H1 (cell line): ENCODE measurements at places on chromosomes 6 and 20.
A peak's percentile ranks its signal among the peaks of the same experiment; 100 is the strongest.

- DNase-seq, result no peak
These were observed 8.8 kb downstream of the TRIM27 start for GRCh38 chr6:28914941-28915340.

DNA sequence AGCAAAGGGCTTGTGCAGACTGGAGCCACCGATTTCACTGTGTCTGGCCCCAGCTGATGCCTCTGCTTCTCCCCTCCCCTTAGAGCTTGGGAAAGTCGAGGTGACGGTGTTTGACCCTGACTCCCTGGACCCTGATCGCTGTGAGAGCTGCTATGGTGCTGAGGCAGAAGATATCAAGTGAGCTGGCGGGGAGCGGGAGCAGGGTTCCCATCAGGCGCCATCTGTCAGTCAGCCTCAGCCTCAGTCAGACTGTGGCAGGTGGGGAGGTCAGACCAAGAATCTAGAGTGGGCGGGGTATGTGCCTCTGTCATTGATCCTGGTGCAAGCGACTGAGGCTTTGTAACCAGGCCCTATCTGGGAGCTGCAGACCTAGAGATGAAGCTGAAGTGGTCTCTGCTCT, 5.5 kb downstream of the ERGIC3 start:
- no peak for DNase-seq

DNA sequence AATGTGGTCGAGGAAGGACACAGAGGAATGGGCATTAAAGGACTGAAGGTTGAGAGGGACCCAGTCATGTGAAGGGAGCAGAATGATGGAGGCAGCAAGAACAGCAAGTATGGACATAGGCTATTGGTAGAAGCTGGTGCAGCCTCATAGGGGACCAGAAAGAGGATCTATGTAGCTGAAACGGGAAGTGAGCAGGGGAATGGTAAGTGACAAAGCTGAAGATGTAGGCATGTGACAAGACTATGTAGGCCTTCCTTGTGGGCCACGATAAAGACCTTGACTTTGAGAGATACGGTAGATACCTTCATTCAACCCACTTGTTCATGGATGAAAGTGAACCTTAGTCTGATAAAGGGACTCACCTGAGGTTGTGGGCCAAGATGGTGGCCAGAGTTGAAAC, 3.5 kb downstream of the CTNNBL1 start:
- no peak for DNase-seq

- DNase-seq, result peak; percentile 19
These were observed 73.6 kb downstream of the ERMARD start for GRCh38 chr6:169824848-169825557.

DNA sequence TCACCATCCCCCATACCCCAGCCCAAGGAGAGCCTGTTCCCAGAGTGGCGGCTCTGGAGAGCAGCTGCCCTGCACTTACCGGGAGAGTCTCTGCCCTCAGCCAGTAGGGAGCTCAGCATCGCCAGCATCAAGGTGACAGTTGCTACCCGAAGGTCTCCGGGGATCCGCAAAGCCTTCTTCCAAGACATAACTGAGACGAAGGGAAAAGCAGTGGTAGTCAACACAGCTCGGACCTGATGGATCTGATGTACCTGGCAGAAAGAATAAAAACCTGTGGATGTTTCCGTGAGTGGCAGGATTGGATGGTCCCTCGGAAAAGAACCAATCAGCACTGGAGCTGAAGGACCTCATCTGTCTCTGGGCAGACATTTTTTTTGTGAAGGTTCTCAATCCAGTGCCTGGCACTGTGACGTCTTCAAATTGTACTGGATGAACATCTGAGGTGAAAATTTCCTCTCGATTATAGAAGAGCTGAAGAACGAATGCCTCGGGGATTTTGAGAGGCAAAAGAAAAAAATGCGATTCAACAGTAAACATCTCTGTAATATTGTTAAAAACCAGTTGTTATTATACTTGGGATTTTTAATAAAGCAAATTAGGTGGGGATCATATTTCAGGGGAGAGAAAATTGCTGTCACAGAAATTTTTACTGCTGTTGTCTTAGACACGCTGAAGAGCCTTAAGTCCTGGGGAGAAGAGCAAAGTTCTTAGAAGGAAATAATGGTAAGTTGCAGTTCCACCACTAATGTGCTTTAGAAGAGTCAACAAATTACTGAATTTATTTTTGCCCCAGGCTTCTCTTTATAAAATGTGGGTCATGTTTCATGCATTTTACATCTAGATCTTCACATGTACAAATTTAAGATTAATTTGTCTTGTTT, at the start of gene HLA-DQB1:
HLA-DQB1 (minus strand) TSS at position 238 of the 881 bp plus-strand sequence; CDS start at position 188, 50 bp downstream.
- no peak for DNase-seq

GRCh38 chr20:60587986-60588385, 629.8 kb downstream of the CDH26 start:
- no peak for DNase-seq

- no peak for DNase-seq
These were observed 88.5 kb downstream of the KIZ start for GRCh38 chr20:21214431-21214830.

- no peak for DNase-seq
These were observed 33.6 kb downstream of the TMX4 start for GRCh38 chr20:7985916-7986315.

DNA sequence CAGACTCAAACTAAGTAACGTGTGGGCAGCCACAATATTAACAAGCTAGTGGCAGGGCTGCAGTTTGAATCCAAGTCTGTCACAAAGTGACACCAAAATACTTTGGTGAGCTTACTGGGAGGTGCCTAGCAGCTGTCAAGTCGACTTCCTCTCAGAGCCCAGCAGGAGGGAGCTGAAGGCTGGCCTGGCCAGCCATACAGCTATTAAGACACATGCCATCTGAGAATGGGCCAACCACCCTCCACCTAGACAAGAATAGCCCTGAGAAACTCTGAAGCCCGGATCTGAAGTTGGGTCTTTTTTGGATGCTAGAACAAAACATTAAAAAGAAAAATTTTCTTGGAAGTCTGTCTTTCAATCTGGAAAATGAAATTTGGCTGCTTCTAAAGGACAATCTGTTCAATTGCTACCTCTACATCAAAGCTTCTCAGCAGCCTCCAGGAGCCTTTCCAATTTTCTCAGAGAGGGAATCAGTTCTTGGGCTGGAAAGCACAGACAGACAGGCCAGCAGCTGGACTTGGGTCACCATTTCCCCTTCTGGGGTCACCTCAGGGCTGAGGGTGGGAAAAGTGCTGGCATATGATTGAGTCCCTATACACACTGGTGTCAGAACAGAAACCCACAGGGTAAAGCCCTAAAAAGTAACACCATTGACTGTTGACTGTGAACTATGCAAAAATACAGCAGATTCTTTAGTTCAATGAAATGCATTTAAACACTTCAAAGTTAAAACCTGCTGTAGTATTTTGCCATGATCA, 42.9 kb downstream of the UQCC1 start:
- DNase-seq, result no peak

DNA sequence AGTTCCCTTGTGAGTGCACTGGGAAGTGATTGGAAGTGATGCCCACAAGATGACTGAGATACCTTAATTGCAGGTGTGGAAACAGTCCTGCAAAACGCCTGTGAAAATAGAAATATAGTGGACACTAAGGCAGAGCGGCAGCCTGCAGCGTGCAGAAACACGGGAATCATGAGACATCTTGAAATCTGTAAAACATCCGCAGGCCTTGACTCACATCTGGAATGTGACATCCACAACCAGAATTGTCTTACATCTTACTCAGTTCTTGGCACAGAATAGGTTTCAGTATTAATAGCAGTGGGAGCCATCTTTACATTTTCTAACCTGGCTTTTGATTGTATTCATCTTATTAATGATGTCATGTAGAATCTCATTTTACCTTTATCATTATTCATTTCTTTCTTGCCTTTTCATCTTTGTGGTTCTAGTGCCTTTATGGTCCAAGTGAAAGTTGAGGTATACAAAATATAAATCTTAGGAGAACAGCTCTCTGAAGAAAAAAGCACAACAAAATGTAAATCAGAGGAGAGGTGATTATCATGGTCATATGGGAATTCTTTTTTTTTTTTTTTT, 44.6 kb downstream of the CDYL start:
- DNase-seq, result no peak

GRCh38 chr20:6122111-6122872, 538 bp downstream of the FERMT1 start:
- DNase-seq, result peak; percentile 52
